NCI-H446 treated with DMSO at 0.1 percent for 48 hours (cell line): ENCODE measurements at places on chromosomes 5 and 9.
A peak's percentile ranks its signal among the peaks of the same experiment; 100 is the strongest.

- no peak for DNase-seq
Measured at GRCh38 chr5:151758141-151758429, 346 bp downstream of the ATOX1 start.

DNA sequence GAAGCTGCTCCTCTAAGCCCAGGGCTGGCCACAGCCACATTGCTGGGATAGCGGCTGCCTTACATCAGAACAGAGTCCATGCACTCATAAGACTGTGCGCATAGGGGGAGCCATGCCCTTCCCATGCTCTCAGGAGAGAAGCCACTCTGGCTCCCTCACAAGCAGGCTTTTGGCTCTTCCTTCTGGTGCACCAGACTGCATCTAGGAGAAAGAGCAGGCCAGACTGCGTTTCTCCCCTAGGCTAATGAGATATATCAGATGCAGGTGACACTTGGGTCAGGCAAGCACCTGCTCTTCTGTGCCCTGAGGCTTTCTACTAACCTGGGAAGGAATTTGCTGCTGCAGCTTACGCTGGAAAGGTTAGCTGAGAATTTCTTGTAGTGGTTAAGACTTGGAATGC is 43.2 kb upstream of the BRINP1 start:
- DNase-seq, result no peak

DNA sequence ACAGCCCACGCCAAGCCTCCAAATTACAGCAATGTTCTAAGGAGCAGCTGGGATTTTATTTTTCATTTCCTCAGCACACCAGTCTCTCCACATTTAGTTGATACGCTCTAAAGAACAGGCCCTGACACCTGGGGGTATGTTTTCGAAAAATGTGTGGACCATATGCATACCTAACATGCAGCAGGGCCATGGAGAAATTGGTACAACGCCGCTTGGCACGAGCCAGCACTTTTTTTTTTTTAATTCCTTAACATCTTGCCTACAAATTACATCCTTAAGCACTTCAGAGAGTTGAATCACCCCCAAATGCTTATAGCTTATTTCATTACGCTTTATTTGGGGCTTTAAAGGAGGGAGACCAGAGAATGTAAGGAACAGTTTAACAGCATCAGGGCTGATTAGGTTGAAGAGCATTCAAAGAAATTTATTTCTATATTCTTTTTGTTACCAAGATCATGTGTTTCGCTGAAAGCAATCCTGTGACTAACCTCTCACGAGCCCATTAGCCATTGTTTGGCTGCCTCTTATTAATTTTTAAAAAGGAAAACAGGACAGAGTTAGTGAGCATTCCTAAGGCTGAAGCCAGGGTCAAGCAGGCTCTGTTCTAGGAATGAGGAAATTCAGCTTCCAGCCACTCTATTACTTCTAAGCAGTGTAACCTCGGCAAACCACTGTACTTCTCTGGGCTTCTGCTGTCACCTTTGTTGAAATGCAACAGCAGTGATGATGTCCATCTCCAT is 173.8 kb downstream of the ACTL7B start:
- DNase-seq, result no peak

DNA sequence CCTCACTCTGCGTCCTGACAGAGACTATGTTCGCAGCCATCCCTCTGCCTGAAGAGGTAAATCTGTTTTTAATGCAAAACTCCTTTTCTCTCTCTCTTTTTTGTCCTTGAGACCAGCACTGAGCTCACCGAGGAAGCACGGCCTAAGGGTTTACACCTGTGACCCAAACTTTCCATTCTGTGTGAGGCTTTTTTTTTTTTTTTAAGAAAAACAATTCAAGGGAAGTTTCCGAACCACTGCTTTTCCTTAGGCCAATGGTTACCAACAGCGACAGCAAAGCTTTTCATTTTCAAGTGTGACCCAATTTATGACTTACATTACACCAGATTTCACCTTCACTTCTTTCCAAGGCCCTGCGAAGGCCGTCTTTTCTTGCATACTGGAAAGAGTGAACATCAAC is 205.9 kb downstream of the EFNA5 start:
- DNase-seq, result no peak

- DNase-seq, result no peak
Measured at GRCh38 chr9:129368444-129368978, 190.4 kb upstream of the IER5L start.

- no peak for DNase-seq
Measured at GRCh38 chr5:40428126-40428525, 251.6 kb upstream of the PTGER4 start.

GRCh38 chr5:15995341-15996052 is 184.1 kb downstream of the MARCHF11 start:
- DNase-seq, result peak; percentile 5

DNA sequence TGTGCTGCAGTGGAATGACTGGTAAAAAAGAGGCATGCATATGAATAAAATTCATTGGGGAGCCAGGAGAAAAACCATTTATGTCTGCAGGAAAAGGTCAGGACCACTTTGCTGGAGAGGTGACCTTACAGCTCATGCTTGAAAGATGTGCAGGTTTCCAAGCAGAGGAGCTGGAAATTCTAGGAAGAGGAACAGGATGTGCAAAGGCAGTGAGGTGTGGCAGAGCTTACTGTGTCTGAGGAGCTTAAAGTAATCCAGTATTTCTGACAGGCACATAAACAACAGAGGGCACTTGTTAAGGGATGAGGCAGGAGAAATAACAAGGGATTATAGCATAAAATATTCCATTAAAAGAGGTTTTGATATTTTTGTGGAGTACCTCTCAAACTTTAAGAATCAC is 203.2 kb downstream of the CD180 start:
- DNase-seq, result no peak

GRCh38 chr5:145855763-145856267 is 17.0 kb downstream of the GRXCR2 start:
- DNase-seq, result no peak

DNA sequence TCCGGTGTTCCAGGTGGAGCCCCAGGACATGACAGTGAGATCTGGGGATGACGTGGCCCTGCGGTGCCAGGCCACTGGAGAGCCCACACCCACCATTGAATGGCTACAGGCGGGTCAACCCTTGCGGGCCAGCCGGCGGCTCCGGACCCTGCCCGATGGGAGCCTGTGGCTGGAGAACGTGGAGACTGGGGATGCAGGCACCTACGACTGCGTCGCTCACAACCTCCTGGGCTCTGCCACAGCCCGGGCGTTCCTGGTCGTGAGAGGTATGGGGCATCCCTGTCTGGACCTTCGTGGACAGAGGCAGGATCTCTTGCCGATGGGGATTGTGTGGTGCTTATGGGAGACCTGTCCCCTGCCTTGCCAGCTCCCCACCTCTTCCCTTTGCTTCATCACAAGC is 26.0 kb upstream of the ASS1 start:
- DNase-seq, result no peak

DNA sequence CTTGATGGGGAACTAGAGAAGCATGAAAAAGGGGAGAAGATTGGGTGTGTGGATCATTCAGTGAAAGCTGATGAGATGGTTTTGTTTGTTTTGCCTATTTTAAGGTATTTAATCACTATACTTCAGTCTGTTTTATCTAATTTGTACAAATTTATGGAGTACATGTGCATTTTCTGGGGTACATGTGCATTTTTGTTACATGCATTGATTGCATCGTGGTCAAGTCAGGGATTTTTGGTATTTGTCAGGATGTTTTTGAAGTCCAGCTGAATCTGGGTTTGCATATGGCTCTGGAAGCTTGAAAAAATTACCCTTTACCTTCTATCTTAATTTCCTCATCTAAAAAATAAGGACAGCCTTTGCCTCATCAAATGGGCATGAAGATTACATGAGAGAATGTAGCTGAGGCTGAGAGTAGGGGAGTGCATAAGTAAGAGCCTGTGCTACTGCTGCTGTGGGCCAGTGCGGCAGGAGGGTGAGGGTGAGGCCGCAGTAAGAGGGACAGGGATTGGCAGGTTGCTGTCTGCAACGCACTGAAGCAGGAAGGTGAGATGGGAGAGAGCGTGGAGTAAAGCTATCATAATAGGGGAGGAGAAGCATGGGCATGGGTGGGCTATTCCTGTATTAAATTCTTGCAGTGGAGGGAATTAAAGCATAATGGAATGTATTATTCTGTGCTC is 139.8 kb downstream of the NPR3 start:
- DNase-seq, result no peak

DNA sequence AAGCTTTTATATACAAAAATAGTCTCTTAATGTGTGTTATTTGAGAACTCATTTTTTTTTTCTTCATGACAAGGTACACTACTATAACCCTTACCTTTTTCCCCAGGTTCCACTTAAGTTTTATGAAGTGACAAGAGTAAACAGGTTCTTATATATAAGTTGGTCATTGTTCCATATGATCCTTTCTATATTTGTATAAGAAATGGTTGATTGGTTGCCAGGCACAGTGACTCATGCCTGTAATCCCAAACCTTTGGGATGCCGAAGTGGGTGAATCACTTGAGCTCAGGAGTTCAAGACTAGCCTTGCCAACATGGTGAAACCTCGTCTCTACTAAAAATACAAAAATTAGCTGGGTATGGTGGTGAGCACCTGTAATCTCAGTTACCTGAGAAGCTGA is 108.3 kb downstream of the PCSK1 start:
- DNase-seq, result no peak

GRCh38 chr9:17824616-17825264 is 245.9 kb downstream of the SH3GL2 start:
- peak; percentile 88 for DNase-seq

GRCh38 chr5:102554082-102554481 is 55.3 kb upstream of the SLCO6A1 start:
- DNase-seq, result no peak

- no peak for DNase-seq
Measured at GRCh38 chr5:150481708-150481965, 26.3 kb upstream of the NDST1 start.

GRCh38 chr5:61702784-61703183 is 370.7 kb downstream of the ZSWIM6 start:
- DNase-seq, result no peak

- DNase-seq, result no peak
Measured at GRCh38 chr5:69492923-69493395, 369 bp downstream of the OCLN start.

DNA sequence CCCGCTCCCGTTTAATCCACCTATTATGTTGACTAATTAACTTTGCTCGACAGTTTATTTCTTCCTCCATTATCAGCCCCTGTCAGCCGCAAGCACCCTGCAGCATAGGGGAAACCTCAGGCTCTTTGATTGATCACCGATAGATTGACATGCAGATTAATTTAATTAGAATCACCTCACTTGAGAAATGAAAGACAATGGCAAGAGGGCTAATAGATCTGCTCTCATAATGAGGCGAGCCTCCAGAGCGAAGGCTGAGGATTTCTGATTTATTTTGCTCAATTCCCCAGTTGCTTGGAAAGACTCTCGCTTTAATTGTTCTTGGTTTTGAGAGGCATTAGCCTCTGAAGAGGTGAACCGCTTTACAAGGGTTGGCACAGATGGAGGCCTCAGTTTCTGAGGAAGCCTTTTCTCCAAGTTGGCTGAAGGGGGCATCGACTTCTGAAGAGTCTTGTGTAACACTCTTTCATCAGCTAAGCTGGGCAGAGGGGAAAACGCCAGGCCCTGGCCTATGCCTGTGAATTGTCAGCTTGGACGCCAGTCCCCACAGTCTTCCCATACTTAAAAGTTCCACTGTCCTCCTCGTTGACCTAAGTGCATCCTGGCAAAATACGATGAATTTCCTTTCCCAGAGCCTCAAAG is 275.4 kb downstream of the EBF1 start:
- no peak for DNase-seq

GRCh38 chr5:124920909-124921666 is 174.6 kb upstream of the ZNF608 start:
- DNase-seq, result no peak

- no peak for DNase-seq
Measured at GRCh38 chr9:78595200-78595945, 298.4 kb downstream of the PSAT1 start.

GRCh38 chr5:104661256-104661655 is 1098.7 kb upstream of the NUDT12 start:
- no peak for DNase-seq

DNA sequence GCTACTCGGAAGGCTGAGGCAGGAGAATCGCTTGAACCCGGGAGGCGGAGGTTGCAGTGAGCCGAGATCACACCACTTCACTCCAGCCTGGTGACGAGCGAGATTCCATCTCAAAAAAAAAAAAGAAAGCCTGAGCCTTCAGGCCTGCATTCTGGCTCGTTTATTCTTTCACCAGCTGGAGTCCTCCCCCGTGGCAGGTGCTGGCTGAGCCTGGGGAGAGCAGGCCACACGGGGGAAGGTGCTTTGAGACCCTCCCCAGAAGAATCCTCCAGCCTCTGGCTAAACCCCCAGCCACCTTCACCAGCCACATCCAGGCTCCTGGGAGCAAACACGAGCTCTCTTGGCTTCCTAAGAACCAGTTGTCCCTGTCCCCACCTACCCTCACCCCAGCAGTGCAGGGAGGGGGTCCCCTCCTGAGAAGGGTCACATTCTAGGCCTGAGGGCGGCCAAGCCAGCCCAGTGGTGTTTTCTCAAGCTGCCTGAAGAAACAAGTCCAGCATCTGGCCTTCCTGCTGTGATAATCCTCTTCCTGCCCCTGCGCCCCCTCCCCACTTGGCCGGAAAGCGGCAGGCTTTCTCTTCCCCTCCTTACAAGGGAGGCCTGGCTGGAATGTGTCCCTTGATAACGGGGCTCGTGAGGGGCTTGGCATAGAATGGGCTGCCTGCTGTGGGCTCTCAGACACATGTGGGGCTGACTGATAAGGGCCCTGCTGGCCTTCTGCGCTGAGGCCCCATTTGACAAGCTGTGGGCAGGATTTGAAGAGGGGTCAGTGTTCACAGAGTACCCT is 41.5 kb downstream of the PLPP7 start:
- DNase-seq, result no peak

DNA sequence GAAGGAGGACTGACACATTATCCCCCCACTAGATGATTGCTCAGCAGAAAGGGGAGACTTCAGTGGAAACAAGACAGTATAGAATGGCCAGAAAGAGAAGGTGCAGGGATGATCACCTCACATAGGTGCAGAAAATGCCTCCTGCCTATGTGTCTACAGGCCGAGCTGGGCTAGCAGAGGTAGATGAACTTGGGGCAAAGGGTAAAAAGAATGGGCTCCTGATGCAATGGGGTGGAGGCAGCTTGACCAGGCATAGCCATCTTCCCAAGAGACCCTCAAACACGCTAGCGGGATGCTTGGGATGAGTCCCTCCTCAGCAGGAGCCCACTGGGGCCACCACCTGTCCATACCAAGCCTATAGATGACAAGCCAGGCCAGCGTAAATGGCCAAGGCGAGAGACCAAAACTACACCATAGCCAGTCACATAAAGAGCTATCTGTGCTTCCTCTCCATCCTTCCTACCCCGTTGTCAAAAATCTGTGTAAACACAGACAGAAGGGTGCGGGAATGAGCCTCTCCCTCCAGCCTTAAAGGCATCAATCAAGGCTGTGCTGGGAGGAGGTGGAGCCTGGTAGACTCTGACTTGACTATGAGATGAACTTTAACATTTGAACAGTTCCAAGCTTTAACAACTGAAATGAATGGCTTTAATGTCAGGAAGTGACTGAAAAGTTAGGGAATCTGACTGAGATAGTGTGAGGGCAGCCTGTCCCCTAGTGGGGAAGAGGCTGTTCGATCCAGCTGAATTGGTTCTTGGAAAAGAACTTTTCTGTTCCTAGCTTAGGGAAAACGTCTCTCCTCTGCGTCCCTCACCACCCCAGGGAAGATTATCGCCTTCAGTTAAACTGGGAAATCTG is 10.4 kb downstream of the C9orf152 start:
- no peak for DNase-seq
